ENCODE measurements at places on chromosomes 5 and 9.

DNA sequence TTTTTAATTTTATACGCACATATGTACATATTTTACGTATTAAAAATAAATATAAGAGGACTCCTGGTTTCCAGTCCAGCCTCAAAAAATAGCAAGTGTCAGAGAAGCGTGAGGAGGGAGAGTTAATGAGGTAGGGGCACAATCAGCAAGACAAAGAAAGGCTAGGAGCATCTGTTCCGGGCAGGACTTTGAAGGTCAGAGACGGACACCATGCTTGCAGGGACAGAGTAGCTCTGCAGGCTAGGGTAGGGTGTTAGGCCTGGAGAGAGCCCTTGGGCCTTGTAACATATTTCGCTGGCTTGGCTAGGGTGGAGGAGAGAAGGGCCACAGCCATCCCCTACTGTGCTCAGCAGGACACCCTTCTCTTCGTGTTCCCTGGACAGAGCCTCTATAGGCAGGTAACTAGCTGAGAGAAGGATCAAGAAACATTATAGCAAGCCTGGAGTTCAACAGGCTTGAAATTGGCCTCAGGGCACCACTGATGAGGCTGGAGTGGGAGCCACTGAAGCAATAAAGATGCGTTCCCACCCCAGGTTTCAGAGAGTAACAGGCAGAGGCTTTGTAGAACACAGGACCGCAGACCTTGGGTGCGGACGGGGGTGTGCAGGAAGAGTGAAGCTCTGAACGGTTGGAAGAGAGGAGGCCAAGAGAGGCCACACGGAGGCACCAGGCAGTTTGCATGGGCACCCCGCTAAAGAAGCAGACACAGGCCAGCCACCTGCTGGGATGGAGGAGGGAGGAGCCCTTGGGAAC lies 9.7 kb upstream of the IPPK start:
- DNase-seq, result no peak

- no peak for DNase-seq
Observed at GRCh38 chr9:120526534-120526933, 53.4 kb downstream of the CDK5RAP2 start.

- DNase-seq, result no peak
Observed at GRCh38 chr5:67659288-67659687, 462.7 kb upstream of the CD180 start.

- no peak for DNase-seq
Observed at GRCh38 chr5:107590686-107591085, 80.1 kb downstream of the EFNA5 start.

DNA sequence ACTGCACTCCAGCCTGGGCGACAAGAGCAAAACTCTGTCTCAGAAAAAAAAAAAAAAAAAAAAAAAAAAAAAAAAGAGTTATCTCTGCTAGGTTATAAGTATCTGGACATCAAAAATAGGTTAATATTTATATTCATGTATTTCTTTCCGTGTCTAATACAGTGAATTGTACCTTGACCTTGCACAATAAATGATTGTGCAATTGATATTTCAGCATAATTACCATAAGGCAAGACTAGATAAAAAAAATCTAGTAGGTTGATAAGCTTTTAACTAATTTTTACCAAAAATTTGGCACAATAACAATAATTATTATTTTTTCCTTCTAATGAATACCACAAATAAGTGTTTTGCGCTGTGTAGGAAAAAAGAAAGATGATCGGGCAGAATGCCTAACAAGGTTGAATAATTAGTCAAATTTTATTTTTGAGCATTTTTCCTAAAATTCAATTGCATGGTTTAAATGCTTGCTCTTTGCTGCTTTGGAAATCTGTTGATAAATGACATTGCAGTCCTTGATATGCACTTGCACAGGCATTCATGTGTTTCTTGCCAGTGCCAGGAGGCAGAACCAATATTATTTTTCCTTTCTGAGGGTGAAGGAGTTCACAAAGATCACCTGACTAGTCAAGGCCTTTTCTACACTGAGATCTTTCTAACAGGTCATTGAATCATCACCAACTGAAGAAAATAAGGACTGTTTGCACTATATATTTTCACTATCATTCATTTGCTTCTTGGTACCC lies 127.5 kb downstream of the ARRDC3 start:
- no peak for DNase-seq

DNA sequence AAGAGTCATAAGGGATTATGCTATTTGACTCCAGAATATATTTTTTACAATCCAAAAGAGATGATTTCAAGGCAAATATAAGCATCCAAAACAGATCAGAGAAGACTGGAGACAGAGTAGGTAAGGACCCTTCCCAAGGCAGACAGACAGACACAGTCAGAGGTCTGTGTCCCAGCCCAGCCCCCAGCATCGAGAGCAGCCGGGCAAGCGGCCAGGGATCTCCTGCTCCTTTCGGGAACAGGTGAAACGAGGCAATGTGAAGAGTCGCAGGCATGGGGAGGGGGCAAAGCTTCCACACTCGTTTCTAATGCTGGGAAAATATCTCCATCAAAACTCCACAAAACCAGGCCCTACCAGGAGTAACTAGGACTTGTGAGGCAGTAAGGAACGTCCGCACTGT lies 5.8 kb downstream of the PAEP start:
- no peak for DNase-seq

- peak; percentile 74 for DNase-seq
Observed at GRCh38 chr5:10555277-10555684, 8.6 kb upstream of the ANKRD33B start.

GRCh38 chr5:111699976-111700375 lies 57.0 kb downstream of the NREP start:
- no peak for DNase-seq

DNA sequence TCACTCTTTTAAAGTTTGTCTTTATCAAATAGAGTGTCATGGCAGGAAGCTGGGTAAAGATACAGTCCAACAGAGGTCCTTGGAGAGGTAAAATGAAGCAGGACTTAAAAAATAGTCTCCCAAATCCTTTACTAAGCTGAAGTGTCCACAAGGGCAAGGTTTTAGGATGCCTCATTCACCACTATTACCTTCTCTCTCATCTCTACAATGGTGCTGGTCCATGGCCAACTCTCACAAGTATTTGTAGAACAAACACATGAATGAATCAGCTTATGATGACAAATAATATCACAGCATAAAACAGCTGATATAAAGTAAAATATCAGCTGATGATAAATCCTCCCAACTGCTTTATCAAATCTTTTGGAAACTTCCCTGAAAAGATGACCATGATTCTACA lies 162.3 kb upstream of the ZNF462 start:
- DNase-seq, result no peak

DNA sequence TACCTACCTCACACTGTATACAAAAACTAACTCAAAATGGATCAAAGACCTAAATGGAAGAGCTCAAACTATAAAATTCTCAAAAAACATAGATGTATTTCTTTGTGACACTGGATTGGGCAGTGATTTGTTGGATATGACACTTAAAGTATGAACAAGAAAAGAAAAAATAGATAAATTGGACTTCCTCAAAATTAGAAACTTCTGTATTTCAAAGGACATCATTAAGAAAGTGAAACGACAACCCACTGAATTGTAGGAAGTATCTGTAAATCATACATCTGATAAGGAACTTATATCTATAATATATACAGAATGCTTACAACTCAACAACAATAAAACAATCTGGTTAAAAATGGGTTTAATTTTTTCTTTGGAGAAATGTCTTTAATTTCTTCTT lies 96.7 kb downstream of the NRG2 start:
- no peak for DNase-seq
